NCI-H774 (cell line): ENCODE measurements at places on chromosomes 4 and X.

DNA sequence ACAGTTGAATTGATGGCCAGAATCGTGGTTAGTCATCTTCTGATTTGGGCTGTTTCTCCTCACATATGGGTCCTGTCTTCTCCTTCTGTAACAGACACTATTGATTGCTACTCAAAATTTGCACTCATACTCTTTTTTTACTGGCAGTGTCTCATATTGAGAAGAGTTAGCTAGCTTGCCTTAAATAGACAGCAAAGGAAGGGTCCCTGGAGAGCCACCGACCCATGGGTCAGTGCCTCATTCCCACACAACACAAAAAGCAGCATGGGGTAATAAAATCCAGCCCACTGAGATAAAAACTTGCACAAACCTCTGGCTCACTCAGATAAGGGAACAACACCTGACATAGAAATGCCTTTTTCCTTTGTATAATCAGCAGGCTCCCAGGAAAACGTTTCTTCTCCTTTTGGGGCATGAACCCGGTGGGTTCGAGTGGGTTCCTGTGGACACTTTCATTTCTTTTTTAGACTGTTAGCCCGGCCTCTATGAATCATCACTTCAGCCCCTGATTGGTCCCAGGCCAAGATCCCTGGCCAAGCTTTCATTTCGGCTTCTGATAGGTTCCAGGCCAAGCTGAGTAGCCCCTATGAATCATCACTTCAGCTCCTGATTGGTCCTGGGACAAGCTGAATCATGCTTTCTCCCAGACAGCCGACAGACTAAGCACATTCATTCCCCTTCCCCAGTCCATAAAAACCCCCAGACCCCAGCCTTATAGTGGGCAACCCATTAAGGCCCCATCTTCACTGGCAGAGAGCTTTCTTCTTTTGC lies 408.1 kb downstream of the DCAF12L2 start:
- DNase-seq = no peak

GRCh38 chr4:151567056-151567455 lies 158.1 kb downstream of the FHIP1A start:
- no peak for DNase-seq

DNA sequence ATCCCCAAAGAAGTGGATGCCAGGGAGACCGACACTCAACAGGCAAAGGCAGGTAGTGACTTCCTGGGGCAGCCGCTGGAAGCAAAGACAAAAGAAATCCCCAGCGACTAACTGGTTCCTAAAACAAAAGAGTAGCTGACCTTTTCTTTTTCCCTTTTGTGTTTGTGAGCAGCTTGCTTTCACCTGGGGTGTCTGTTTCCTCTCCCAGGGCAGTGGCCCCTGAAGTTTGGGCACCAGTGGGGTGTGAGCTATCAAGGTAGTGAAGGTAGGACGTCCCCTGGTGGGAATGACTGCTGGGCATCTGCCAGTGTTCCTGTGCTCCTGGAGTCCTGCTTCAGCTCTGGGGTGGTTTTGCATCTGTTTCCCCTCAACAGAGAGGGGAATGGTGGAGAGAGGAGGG lies 41.6 kb upstream of the STIM2 start:
- DNase-seq = no peak

DNA sequence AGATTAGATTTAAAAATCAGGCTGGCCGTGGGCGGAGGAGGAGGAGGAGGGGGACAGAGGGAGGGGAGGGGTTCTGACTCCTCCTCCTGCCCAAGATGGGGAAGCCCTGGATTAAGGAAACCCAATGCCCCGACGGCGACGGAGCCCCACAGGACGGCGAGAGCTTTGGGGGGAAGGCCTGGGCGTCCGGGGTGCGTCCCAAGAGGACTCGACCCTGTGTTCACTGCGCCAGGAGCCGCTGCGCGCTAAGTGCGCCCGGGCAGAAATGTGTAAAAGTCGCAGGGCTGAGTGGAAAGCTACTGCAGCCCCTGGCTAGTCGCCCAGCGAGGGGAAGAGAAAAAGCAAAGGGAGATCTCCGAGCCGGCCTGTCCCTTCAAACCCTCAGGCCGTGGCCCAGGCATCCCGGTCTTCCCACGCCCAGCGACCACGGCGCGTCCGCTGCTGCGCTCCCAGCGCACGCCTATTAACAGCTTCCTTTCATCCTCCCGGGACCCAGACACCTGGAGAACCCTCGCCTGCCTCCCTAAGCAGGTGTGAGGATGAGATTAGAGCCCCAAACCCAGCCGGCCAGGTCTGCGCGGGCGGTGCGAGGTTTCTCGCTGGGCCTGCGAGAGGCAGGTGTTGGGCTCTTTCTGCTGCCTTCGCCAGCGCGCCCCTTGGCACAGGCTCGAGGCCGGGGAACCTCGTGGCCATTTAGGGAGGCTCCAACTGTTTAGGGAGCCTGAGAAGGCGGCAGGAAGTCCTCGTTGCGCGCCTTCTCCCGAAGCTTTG lies 1.4 kb upstream of the RPS6KA3 start:
- DNase-seq = no peak

GRCh38 chrX:1465286-1466231 lies 12.8 kb upstream of the ASMTL start:
- no peak for DNase-seq

DNA sequence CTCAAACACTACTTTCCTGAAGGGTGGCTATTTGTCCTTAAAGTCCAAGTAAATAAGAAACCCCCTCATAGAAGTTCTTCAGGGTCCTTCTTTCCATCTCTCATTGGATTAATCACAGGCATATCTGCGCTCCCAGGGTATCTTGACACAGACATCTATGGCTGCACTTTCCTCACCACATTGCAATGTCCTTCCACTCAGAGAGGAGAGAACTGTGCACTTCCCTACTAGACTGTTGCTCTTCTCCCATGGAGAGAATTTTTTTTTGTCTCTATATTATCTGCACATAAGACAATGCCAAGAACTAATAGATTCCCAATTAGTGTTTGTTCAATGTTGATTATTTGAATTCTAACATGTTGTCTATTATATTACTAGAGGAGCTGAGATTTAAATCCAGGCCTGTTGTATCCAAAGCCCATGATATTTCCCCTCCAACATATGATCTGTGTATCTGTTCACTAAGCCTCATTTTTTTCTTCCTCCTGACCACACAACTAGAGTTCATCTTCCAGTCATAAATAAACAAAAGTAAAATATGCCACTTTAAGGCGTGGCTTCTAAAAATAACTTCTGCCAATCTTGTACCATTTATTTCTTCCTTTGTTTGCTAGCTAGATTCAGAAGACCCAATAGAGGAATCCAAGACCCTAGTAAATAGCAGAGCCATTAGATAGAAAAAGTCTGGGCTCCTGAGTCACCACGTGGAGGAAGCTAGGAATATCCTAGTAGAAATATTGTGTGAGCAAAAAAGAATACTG lies 61.5 kb upstream of the FAM241A start:
- DNase-seq = no peak

GRCh38 chr4:57548856-57549255 lies 438.7 kb upstream of the IGFBP7 start:
- DNase-seq = no peak

- no peak for DNase-seq
Observed at GRCh38 chrX:49956313-49956712, 33.9 kb downstream of the CLCN5 start.

DNA sequence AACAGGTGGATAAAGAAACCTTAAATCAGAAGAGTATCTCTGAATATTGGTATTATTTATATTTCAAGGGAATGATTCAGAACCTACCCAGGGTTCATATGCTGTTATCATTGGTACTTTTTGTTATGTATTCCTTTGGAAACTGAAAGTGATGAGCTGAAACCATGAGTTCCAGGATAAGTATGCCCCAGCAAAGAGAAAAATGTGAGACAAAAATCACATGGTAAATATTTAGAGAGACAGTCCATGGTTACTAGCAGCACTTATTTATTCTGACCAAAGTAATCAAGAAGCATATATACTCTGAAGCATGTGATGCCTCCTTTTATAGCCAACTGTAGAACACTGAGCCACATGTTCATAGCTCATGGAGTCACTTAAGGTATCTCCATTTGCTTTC lies 277.7 kb downstream of the ARAP2 start:
- DNase-seq = no peak

GRCh38 chr4:7778510-7779431 lies 160.9 kb downstream of the AFAP1 start:
- DNase-seq = no peak

- no peak for DNase-seq
Observed at GRCh38 chr4:61985426-61985825, 785.3 kb downstream of the ADGRL3 start.

GRCh38 chr4:7857238-7857701 lies 82.4 kb downstream of the AFAP1 start:
- no peak for DNase-seq

GRCh38 chr4:124105212-124105611 lies 607.3 kb downstream of the ANKRD50 start:
- DNase-seq = no peak

- no peak for DNase-seq
Observed at GRCh38 chr4:168664242-168664891, 167.5 kb downstream of the PALLD start.

GRCh38 chrX:46408553-46409407 lies 136.4 kb downstream of the ZNF674 start:
- no peak for DNase-seq

GRCh38 chr4:85869181-85869580 lies 394.2 kb downstream of the ARHGAP24 start:
- DNase-seq = no peak

DNA sequence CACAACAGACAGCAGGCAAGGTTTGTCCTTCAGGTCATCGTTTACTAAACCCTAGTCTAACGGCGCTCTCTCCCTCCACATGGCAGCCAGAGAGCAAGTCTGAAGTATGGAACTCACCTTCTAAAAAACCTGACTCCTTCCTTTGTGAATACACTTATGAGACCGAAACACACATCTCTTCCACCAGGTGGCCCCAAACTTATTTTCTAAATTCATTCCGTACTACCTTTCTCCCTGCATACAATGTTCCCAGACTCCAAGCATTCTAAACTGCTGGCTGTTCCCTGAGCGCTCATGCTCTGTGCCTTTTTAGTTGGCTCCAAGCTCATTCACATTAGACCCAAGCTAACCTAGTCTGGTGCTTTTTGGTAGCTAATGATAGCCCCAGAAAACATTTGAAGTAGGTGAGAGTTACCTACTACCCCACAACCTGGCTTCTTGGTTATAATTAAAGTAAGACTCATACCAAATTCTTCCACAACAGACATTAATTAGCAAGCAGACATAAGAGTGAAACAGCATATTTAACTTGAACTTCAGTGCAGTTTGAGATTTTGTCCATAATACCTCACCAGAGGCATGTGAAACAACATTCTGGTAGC lies 67.6 kb upstream of the DCLK2 start:
- no peak for DNase-seq

DNA sequence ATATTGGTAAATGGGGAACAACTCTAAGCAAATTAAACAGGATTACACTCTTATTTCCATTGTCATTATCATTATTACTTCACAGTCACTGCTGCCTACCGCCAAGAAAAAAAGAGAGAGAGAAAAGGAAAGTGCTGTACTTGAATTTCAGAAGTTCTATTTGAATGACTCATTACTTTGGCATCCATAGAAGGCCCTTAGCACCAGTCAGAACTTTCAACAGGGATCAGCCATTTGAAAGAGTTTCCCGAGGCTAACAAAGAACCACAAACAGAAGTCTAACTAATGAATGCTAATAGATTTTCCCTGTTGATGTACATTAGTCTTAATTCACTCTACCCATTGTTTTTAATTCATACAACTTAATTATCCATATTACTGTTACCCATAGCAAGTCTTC lies 116.3 kb downstream of the SHROOM4 start:
- DNase-seq = no peak

DNA sequence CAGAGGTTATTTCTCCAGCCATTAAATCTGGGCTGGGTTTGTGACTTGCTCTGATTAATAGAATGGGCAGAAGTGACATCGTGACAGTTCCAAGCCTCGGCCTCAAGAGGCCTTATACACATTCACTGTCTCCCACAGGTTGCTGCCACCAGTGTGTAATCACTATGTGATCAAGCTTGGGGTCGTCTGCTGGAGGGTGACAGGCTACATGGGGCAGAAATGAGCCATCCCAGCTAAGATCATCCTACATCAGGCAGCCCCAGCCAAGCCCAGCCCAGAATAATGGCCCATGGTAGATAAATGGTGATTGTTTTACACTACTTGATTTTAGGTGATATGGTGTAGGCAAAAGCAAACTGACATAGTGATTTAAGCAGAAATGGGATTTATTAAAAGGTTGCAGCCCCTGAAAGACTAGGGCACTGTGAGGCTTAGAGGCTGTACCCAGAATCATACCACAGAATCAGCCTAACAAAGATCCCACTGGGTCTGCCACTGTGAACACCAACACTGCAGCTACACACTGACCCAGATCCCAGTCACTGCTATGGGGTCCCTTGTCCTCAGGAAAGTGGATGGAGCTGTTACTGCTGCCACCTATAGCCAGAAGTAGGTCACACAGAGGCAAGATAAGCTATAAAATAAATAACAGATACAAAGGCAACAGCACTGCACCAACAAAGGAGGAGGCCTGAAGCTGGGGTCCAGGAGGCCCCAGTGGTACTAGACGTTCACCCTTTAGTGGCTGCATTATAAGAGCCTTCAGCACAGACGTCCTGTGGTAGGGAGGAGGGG lies 159.6 kb upstream of the RBPJ start:
- no peak for DNase-seq

- DNase-seq = no peak
Observed at GRCh38 chr4:72496119-72496518, 72.9 kb downstream of the ADAMTS3 start.

GRCh38 chr4:65624651-65625050 lies 45.6 kb downstream of the EPHA5 start:
- DNase-seq = no peak

DNA sequence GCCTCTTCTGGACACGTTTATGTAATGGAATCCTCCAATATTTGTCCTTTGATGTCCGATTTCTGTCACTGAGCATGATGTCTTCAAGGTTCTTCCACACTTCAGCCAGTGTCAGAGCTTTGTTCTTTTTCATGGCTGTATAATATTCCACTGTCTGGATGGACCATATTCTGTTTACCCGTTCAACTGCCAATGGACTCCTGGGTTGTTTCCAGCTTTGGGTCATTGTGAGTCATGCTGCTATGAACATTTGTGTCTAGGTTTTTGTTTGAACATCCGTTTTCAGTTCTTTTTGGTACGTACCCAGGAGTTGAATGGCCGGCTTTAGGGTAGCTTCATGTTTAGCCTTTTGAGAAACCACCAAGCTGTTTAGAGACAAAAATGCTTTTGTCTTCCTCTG lies 93.2 kb downstream of the SHOX start:
- no peak for DNase-seq

DNA sequence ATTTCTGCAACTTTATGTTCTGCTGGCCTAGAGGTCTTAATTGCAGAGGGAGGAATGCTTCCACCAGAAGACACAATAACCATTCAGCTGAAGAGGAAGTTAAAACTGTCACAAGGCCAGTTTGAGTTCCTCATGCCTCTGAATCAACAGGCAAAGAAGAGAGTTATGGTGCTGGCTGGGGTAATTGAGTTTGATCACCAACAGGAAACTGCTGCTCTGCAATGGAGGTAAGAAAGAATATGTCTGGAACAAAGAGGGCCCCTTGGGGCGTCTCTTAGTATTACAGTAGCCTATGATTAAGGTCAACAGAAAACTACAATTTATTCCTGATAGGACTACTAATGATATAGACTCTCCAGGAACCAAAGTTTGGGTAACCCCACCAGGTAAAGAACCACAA lies 744.0 kb downstream of the FSTL5 start:
- no peak for DNase-seq
